Urinary bladder (tissue), 4 donors: ENCODE measurements at places on chromosomes 1 and 21. TPM values are rescaled to one million over a fixed set of nuclear protein-coding genes. Genes with fewer than 3 reads are reported as not detected.

DNA sequence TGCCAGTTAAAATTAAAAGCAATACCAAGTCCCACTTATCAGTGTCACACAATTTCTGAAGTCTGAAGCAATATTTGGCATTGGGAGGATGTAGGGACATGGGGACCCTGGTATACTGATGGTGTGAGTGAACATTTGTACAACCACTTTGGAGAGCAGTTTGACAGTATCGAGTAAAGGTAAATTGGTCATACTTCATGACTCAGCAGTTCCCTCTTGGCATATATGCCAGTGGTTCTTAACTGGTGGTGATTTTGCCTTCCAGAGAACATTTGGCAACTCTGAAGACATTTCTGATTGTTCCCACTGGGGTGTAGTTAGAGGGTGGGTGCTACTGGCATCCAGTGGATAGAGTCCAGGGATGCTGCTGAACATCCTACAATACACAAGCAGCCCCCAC is 19.7 kb downstream of the FMOD start:
- DNase-seq = no peak

GRCh38 chr1:117658676-117659075 is 52.8 kb downstream of the TENT5C start:
- DNase-seq = no peak

Gene UBIAD1
- 6.8 TPM for total RNA-seq

Gene HTR6
- total RNA-seq = not detected
